ENCODE measurements at places on chromosomes 12 and 14. TPM values are rescaled to one million over a fixed set of nuclear protein-coding genes. Genes with fewer than 3 reads are reported as not detected.
A peak's percentile ranks its signal among the peaks of the same experiment; 100 is the strongest.

TMTC1 gene
- 58.8 TPM for total RNA-seq

- no peak for DNase-seq
Observed at GRCh38 chr14:51236314-51236713, 3.7 kb upstream of the TMX1 start.

- DNase-seq = peak; percentile 95
Observed at GRCh38 chr12:55847603-55848291, 5.0 kb upstream of the MMP19 start.

DNA sequence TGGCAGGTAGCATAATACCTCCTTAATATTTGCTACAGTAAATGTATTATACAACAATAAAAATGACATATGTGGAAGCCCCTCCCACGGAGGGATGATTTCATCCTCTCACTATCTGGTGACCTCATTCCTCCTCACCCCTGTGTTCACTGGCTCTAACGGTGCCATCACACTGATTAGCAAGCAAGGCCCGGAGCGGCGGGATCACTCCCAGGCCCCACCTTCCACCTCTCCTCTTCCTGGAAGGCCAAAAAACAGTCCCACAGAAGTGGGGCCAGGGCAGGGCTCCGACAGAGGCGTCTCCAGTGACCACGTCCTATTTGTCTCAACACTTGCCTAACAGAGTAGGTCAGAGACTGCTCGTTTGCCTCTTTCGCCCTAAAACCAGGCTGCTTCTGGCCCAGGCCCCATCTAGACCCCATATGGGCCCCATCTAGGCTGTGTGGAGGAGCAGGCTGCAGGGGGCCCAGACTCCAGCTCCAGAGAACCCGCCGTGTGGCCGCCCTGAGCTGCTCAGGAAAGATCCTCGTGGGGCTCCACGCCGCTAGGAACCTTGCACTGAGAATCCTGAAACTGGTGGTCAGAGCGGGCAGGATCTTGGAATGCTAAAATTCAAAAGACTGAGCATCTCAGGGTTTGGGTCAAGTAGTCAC is 3.7 kb downstream of the SELPLG start:
- DNase-seq = no peak

DNA sequence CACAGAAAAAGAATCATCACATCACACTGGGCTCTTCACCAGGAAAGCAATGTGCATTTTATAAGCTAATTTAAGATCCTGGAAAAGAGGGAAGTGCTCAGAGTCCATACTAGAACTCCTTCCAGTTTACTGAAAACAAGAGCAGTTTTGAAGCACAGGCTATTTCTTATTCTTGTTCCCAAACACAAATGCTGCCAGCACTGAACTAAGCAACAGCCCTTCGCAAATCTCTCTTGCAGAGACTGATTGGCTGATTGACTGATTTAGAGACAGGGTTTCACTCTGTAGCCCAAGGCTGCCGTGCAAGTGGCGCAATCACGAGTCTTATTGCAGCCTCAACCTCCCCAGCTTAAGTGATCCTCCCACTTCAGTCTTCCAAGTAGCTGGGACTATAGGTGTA is 44.8 kb downstream of the BCL2L14 start:
- DNase-seq = no peak

ZFHX2 gene
- total RNA-seq = 4.9 TPM

LPCAT3 gene
- total RNA-seq = 77.8 TPM

RASAL1 gene
- total RNA-seq = 58.3 TPM

DNA sequence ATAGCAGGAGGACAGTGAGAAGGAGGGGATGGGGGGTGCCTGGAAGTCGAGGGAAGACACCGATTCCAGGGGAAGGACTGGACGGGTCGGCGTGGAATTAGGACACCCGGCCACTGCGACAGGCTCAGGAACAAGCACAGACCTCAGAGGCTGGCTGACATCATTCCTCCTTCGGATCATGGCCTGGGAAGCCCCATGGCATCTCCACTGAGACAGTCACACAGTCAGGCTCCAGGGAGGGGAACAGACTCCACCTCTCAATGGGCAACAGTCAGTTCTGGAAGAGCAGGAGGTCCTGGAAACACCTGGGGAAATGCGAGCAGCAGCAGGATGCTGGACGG is 67.9 kb upstream of the FBRSL1 start:
- DNase-seq = no peak

DNA sequence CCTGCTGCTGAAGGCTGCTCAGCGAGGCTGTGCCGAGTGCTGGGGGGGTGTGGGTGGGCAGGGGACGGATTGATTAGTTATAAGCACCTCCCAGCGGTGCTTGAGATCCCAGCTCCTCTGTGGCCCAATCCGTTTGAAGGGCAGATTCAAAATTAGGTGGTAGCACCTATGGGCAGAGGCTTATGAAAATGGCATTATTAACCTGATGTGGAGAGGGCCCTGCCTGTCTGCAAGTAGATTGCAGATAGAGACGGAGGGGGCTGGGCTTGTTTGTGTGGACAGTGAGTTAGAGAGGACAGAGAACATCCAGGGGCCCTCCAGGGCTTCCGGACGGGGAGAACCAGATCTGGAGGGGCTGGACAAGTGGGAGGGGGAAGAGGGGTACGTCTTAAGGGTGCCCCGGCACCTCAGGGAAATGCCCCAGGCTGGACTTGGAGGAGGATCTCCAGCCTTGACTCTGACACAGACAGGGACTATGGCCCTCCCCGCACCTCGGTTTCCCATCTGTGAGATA is at the start of gene RTL1:
Gene RTL1 (minus strand): TSS at position 51 of the 514 bp plus-strand sequence. CDS start 18,934 bp downstream, outside the sequence.
- DNase-seq = no peak

GRCh38 chr14:69017706-69018105 is 38.6 kb upstream of the ACTN1 start:
- no peak for DNase-seq

CRIP1 gene
- 381 TPM for total RNA-seq

DNA sequence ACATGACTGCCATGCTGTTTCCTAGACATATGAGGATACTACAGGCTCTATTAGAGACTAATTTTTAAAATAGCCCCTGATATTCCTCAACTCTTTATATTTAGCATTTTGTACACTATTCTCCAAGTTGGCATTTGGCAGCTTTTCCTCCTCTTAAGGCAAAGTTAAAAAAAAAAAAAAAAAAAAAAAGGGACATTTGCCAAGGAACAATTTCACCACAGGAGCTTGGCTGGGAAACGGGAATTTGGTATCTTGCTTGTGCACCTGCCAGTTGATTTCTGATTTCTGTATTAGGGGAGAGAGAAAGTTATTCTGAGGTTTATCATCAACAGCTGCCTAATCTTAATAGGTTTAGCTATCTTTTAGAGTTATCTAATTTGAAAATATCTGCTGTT is 87.2 kb downstream of the CAND1 start:
- DNase-seq = no peak

- no peak for DNase-seq
Observed at GRCh38 chr12:91937706-91938105, 207.9 kb downstream of the BTG1 start.

CFAP251 gene
- total RNA-seq = 10.8 TPM

DNA sequence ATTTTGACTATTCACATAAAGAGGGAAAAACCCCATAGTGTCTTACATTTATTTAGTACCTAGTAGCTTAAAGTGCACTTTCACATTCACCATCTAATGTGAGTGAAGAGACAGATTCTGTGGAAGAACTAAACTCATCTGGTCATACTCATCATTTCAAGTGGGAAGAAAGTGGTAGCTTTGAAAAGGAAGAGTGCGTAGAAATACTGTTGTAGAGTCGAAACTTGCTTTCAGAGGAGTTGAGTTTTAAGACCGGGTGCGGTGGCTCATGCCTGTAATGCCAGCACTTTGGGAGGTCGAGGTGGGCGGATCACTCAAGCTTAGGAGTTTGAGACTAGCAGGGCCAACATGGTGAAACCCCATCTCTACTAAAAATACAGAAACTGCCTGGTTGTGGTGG is 222.2 kb downstream of the ERC1 start:
- no peak for DNase-seq

LALBA gene
- not detected for total RNA-seq

DNA sequence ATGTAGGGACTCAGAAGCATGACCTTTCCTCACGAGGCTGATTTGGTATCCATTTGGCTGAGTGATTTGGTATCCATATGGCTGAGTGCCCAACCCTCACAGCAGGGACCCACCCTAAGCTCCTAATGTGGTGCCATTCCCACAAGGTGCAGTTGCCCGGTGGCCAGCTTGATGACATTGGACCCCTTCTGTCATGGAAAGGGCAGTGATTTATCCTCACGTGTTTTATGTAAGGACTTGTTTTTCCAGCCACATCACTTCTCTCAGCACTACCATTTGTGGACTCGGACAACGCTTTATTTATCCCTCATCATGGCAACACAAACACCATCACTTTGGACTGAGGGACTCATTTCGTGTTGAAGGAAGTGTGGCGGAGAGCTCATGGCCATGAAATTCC is 8.5 kb upstream of the CDC42BPB start:
- no peak for DNase-seq

GRCh38 chr12:55019784-55020183 is at the start of gene NEUROD4:
TSS of gene NEUROD4 (plus strand) at chr12:55019974. CDS start at chr12:55026440, 6,466 bp downstream.
- peak; percentile 94 for DNase-seq

DNA sequence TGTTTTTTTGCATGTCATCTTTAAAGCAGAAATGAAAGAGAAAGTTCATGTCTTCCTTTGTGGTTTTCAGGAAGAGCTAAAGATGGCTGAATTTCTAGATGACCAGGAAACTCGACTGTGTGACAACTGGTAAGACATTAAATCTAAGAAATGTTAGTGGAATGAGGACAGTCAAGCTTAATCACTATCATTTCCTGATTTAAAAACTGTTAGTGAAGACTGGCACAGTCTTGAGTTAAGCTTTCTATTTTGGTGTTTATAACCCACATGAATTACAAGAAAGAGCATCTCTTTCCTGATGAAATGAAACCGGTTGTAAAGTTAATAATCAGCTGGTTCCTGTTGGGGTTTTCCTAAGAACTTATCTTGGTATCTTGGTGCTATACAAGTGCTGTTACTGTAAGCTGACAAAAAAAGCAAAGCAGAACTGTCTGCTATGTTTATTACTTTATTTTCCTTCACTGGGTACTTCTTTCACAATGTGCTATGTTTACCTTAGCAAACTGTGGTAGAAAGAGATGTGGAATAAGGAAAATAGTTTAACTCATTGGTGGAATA is 5.2 kb downstream of the TRAFD1 start:
- DNase-seq = no peak

- no peak for DNase-seq
Observed at GRCh38 chr12:96146747-96147146, 47.4 kb upstream of the ELK3 start.

DNA sequence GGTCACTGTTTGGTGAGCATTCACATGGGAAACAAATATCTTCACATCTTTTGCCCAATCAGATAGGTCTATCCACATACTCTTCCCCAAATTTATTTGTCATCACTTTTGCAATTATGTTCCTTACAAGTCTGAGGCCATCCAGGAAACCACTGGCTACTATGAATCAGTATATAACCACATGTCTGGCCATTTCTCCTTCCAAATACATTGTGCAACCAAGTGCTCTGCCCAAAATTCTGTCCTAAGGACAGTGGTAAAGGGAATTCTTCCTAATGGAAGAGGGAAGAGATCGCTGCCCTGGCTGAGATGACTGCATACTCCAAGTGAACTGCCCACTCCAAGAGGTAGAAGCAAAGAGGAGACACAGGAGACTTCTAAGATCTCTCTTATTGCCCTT is 148.9 kb upstream of the MAX start:
- no peak for DNase-seq

DNA sequence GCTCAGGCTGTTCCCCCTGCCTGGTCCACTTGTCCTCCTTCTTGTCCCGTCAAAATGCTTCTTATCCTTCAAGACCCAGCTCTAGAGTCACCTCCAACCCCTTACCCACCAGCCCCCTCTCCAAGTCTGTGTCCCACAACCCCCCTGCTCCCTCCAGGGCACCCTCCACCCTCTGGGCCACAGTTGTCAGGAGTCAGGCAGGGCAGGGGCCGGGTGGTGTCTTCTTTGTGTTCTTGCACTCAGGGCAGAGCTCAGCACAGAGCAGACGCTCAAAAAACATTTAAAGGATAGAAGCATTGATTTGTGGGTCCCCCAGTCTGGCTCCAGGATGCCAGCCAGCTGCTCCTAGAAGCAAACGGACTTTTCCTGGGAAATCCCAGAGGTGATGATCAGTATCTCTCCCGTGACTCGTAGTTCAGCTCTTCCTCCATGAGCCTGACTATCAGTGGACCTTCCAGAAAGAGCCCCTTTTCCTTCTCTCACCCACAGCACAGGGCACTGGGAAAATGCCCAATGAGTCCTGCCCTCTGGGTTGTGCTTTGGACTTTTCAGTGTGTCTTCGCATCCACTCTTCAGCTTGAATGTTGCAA is 17.2 kb upstream of the BDKRB1 start:
- no peak for DNase-seq

DNA sequence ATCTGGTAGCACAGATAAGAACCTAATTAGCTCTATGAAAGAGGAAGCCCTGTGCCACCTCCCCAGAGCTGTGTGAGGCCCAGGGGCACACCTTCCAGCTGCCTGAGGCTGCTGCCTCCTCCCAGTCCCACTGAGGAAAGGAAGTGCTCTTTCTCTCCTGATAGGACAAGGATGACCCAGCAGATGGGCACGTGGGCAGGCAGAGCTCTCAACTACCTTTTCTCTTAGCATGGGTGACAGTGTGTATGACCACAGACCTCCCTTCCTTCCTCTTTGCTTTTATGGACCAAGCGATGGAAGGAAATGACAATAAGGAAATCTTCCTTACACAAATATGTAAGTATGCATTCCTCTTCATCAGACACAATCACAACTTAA is 127.6 kb upstream of the AMIGO2 start:
- DNase-seq = peak; percentile 12

DNA sequence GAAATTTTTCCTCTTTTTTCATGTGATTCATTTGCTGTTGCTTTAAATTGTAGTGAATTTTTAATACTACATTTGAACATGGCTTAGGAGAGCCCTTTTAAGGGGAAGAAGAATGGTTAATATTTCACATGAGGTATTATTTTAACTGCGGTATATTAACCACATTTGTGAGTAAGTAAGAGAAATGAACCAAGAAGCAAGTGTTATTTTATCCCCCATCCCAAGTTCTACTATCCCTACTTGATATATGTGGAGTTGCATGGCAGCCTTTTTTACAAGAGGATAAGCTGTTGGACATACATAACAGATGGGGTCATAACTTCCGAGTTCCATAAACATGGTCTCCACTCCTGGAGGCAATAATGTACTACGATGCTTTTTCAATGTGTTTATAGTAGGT is 623.3 kb downstream of the LRFN5 start:
- DNase-seq = no peak

DNA sequence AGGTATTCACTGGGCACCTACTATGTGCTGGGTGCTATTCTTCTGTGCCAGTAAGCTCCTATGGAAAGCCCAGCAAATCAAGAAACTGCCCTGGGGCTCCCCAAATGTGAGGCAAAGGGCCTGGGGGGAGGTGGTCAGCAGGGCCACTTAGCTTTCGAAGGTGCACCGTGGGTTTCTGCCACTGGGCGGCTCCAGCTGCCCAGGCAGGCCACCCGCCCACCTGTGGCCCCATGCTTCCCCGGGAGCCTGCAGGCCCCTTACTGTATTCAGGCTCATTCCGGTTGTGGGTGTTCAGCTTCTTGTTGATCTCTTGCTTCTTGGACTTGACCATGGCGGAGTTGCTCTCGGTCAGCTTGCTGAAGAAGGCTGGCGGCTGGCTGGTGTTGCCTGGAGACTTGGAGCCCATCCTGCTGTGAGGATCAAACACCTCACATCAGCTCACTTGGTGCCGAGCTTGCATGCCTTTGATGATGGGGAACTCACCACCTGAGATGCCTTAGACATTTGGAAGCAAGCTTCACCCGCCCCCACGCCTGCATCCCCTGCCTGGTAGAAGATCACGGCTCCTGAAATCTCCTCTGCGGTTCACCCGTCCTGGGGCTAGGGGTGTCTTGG is 37.3 kb downstream of the RFLNA start:
- DNase-seq = no peak

AQP2 gene
- 122 TPM for total RNA-seq

FOXM1 gene
- 1.3 TPM for total RNA-seq

ACOT2 gene
- total RNA-seq = 29.4 TPM

EPYC gene
- total RNA-seq = not detected

Data from kidney (tissue), 22 donors.